ENCODE measurements at places on chromosomes 1 and 21.

DNA sequence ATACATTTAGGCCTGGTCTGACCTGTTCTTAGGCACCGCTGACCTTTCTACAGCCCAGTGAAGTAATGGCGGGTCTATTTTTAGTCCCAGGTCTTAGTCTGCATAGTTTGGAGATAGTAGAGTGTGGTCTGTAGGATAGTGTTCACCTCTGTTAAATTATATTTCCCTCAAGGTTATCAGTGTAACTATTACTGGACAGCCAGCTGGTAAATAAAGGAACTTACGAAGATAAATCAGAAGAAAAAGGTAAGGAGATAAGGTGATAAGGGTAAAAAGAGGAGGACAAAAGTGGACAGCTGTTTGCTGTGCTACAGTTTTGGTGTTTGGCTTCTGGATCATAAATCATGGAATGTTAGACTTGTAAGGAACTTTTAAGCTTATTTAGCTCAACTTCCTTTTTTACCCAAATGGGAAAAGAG is 8.7 kb downstream of the XPR1 start:
- DNase-seq = no peak

- DNase-seq = no peak
Observed at GRCh38 chr21:44399955-44400790, 46.8 kb downstream of the TRPM2 start.

GRCh38 chr1:194268839-194269238 is 1082.4 kb upstream of the B3GALT2 start:
- DNase-seq = no peak

GRCh38 chr1:27581823-27582243 is 22.1 kb downstream of the AHDC1 start:
- DNase-seq = no peak

GRCh38 chr1:171267391-171267790 is 19.1 kb downstream of the FMO1 start:
- no peak for DNase-seq

DNA sequence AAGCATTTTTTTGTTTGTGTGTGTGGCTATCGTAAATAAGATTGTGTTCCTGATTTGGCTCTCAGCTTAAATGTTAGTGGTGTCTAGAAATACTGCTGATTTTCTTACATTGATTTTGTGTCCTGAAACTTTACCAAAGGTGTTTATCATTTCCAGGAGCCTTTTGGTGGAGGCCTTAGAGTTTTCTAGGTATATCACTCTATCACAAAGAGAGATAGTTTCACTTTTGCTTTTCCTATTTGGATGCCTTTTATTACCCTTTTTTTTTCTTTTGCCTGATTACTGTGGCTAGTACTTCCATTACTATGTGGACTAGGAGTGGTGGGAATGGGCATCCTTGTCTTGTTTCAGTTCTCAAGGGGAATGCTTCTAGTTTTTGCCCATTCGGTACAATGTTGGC is 109.6 kb downstream of the S1PR1 start:
- no peak for DNase-seq

DNA sequence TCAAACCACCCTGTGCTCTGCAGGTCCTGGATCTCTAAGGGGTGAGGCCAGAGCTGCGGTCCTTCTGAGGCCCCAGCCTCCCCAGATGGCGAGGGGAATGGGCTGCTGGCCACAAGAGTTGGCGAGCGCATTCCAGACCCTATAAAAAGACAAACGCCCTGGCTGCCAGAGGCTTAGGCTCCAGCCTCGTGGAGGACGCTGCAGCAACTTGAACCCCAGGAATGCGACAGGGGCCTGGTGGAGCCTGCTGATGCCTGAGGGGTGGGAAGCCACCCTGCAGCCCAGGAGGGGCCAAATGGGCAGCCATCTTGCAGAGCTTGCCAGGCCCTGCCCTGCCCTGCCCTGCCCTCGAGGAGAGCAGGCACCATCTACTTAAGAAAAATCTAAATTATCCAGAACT is 8.6 kb downstream of the CACNA1S start:
- no peak for DNase-seq

DNA sequence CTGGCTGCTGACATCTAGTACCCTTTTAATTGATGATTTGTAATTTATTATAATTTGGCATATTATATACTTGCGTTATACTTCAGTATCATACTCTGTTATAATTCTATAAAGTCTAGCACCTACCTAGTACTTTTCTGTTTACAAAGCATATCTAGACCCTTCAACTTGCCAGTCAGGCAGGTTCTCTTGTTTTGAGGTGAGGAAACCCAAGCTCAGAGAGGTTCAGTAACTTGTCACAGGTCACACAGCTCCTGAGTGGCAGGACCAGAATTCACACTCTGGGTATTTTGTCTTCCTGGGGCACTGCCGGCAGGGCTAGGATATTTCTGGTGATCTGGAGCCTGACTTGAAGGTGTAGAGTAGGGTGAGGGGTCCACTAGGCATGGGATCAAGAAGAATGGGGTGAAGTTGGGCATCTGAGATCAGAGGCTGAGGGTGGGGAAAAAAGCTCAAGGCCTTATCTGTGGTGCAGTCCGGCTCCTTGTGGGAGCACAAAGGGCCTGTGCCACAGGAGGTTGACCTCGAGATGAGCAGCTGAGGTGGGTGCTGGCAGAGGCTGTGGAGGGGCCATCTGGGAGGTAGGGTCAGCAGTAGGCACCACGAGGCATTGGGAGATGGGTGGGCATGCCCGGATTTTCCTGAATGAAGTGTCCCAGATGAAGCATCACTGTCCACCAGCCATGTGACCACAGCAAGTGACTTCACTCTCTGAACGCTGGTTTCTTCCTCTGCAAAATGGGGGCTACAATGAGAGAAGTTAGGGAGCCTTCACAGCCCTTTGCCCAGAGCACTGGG is 102.6 kb downstream of the EPHB2 start:
- no peak for DNase-seq

- DNase-seq = peak; percentile 92
Observed at GRCh38 chr1:204258213-204259115, 44.7 kb upstream of the GOLT1A start.

GRCh38 chr21:32777269-32777668 is 5.7 kb upstream of the PAXBP1 start:
- no peak for DNase-seq

DNA sequence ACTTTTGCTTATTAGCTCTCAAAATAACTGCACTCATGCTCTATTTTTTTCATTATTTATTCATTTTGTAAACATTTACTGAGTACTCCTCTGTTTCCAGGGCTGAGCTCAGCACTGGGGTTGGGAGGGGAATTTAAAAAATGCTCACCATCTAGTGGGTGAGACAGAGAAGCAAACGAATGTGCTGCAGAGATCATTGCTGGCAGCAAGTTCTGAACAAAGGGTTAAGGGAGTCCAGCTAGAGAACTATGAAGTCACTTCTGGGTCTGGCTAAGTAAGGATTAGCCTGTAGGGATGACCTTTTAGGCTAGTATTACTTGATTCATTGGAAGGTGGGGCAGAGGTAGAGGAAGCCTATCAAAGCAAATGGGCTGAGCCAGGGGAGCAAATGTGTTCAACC is 99.1 kb upstream of the ZNF644 start:
- no peak for DNase-seq
